Activated naive CD8-positive, alpha-beta T cell treated with anti-CD3 and anti-CD28 coated beads, Interleukin-2, amount 50 U/mL, for 16 hours (primary cell): ENCODE measurements at places on chromosomes 11 and 22.

- no peak for DNase-seq
These were observed 351.5 kb downstream of the TBC1D22A start for GRCh38 chr22:47113853-47114415.

DNA sequence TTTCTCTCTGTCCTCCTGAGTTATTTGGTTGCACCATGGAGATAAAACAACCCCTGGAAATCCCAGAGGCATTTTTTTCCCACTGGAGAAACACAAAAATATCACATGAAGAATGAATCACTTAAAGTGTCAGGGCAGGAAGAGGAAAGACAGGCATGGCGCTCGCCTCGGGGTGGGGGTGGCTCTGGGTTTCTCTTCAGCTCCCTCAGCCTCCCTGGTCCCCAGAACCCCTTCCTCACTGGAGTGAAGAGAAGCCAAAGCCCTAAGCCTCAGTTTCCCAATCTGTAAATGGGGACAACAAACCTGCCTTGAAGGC is 938 bp downstream of the SHISAL1 start:
- no peak for DNase-seq

GRCh38 chr11:76947190-76947589 is 86.5 kb downstream of the ACER3 start:
- no peak for DNase-seq

DNA sequence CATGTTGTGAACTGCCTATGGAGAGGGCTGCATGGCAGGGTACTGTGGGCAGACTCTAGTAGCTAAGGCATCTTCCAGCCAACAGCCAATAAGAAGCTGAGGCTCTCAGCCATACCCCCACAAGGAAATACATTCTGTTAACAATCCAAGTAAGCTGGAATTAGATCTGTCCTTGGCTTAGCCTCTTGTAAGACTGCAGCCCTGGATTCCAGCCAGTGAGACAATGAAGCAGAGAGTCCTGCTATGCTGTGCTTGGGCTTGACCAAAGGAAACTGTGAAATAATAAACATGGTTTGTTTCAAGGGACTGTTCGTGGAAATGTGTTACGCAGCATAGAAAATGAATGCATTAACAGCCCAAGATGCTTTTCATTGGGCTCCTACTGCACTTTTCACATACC is 1097.4 kb upstream of the CCDC90B start:
- DNase-seq, result no peak

GRCh38 chr11:46060013-46060412 is 61.2 kb downstream of the PHF21A start:
- no peak for DNase-seq

- no peak for DNase-seq
These were observed 17.0 kb downstream of the KCNC1 start for GRCh38 chr11:17751558-17751957.

DNA sequence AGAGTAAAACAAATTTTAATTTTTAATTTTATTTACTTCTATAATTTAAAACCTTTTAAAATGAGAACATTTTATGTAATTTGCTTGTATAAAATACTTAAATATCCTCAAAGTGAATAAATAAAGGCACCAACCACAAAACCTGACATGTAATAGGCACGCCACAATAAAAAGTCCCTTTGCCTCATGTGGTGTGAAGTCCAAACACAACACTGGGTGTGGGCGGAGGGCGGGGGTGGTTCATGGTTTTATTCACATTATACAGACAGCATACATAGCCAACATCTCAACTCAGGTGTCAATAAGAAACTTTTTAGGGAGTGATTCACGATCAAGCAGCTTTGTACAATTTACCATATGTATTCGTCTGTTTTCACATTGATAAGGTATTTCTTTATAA is 107.9 kb downstream of the ANO3 start:
- no peak for DNase-seq

DNA sequence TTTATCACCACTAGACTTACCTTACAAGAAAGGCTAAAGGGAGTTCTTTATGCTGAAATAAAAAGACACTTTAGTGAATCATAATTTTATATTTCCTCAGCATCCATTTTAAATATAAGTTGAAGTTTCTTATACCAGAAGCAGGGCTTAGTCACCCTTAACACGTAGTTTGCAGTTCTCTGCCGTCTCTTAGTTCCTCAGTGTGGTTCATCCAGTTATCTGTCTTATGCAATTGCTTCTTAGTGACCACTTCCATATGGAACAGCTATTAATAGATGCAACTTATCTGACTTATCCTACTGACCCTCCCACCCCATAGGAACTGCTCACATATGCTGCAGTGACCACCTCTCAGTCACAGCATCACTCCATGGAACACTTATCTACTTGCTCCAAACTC is 11.7 kb upstream of the SLC36A4 start:
- no peak for DNase-seq

DNA sequence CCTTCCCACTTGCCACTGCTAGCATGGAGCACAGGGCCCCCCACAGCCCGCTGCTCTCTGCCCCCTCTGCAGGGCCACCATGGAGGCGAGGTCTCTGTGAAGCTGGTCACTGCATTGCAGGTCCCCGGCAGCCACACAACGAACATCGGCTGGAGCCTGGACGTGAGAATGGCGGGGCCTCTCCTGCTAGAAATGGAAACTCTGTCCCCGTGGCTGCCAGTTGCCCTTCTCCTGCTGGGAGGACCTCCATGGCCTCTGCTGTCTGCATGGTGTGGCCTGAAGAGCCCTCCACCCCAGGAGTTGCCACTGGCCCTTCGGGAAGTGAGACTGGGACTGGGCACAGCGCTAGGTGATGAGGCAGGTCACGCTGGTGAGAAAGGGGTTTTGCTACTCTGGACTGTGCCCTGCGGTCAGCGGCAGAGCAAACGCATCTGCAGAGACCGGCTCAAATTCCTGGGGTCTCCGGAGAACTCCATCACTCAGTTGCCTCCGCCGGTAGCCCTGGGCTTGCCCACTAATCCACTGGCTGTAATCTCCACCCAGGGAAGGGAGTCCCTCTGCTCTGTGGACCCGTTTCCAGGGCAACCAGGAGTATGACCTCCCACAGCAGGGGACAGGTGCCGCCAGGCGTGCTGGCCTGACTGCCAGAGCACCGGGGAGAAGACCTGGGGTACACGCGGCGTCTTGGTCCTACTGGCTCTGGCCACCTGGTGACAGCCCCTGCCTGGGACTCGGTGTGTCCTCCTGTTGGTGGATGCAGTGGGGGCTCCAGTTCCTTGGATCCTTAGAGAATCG is 806.3 kb downstream of the BRD1 start:
- no peak for DNase-seq

DNA sequence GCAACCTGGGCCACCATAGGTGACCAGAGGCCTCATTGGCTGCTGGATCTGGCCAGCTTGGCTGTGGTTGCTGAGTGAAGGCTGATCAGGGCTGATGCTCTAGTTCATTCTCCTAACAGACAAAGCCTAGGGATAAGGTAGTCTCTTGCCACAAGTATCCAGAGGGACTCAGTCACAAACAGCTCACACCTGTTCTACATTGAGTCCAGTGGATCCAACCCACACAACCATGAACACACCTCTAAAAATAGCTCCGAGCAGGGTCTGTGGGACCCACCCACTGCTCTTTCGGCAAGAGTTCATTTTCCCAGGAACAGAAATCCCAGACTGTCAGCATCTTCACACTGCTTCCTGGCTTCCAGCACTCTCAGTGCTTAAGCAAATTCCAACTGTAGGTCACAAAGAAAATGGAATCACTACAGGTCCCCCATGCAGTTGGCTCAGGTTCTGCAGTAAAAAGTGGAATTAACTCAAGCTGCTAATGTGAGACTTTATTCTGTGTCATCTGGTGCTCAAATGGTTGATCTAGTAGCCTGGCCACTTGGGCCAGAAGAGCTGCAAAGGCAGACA is 67.3 kb downstream of the PPFIBP2 start:
- no peak for DNase-seq

- DNase-seq, result no peak
These were observed 19.8 kb downstream of the MOB2 start for GRCh38 chr11:1466784-1467183.

DNA sequence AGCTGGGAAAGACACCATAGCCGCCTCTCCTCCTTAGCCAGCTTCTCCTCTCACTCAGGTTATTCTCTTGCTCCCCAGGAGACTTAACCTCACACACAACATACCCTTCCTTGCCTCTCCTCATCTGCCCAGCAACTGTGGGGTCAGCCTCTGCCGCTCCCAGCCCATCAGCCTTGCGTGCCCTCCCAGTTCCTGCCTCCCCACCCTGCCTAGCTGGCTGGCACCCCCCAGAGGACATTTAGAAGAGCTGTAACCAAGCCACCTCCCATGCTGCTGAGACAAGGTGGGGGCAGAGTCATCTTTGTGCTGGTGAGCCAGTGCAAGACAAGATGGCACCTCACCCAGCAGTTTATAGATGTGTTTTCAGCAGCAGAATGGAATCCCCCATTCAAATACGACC is 38.2 kb downstream of the TOM1 start:
- DNase-seq, result no peak

- DNase-seq, result no peak
These were observed 10.2 kb downstream of the SIRT3 start for GRCh38 chr11:225734-226453.

DNA sequence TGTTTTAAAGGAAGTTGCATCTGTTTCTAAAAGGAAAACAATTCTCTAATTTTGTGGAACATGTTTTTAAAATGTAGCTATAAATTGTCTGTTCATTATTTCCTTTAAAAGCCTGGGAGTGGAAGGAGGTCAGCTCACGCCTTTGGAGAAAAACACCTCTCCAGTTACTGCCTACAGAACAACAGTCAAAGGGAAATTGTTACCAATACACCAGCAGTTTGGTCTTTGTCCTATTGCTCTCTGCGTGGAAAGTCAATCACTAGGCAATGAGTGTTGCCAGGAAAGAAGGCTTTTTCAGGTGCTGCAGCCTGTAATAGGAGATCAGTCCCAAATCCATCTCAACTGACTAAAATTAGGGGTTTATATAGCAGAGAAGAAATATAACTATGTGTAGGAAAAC is 22.2 kb downstream of the SVIP start:
- no peak for DNase-seq

- DNase-seq, result no peak
These were observed 74.9 kb downstream of the RPL27A start for GRCh38 chr11:8757533-8757932.

DNA sequence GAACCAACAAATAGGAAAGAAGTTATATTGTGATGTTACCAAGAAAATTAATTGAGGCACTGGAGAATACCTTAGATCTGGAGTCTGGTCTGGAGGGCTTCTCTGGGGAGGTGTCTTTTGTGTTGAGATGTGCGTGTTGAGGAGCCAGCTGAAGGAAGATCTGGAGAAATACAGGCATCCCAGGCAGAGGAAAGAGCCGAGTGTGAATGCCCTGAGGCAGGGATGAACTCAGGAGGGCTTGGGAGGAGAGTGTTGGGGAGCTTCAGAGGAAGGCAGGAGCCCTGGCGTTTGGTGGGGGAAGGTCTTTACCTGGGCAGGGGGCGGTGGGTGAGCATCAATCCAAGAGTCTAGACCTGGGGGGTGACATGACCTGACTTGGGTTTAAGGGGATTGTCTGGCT is 13.1 kb downstream of the SYNGR1 start:
- DNase-seq, result no peak

DNA sequence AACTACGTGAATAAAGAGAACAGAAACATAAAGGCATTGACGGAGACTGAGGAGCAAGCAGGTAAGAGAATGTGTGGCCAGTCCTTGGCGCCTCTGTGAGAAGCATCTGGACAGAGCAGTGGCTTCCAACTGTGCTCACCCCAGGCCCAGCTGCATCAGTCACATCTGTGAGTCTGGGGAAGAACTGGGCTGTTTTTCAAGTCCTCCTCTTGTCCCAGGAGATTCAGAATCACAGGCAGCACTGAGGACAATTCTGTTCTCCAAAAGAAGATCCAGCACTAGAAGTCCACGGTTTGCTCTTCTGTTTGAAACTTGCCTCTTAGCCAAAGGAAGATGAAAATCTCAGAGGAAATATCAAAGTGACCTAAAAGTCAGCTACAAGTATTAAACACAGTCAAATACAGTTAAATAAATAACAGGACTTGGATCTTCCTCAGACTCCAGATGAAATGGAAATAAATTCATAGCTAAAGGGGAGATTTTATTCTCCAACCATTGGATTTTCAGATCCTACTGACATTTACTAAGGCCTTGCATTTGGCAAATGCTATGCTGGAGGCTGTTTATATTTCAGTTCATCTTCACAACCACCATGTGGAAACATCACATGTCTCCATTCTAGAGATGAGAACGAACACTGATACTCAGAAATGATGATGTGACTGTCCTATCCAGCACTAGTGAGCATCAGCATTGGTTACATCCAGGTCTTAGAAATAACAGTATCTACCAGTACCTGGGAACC is 14.1 kb downstream of the FAM181B start:
- DNase-seq, result no peak

DNA sequence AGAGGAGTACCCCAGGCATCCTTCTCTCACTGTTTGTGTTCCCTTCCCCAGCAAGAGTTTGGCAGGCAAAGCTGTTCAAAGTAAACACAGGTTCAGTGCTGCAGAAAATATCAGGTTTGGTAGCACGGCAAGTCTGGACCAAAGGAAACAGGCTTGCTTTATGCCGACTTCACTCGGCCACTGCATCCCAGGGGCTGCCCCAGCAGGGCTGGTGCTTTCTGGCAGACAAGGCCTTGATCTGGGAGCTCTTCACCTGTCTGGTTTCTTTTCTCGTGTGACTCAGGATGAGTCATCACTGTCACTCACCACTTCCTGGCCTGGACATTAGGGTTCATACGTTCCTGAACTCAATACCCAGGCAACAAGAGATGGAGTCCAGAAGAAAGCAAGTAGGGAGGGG is 52.6 kb upstream of the NAV2 start:
- no peak for DNase-seq

- no peak for DNase-seq
These were observed 75.0 kb downstream of the TIMP3 start for GRCh38 chr22:32876516-32876915.

DNA sequence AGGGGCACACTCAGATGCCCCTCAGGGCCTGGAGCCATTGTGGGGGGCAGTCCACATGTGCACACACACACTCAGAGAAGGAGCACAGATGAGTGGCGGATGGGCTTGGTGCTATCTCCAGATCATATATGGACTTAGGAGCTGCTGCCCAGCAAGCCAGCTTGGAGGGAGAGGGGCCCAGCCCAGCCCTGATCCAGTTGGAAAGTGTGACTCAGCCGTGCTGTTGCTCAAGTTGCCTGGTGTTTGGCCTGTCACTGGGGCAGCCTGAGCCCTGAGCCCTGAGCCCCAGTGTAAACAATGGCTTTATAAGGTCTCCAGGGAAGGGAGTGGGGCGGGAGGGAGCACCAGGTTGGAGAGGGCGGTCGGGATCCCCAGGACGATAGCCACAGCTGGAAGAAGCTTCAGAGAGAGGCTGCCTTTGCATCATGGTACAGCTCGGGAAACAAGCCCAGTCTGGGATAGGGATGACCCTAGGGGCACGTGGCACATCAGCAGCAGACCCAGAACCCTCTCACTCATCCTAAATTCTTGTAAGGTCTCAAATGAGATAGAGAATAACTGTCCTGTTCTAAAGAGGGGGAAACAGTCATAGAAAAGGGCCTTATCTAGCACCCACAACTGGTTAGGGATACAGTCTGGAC is 4.8 kb downstream of the SELENOM start:
- DNase-seq, result no peak
